Breast epithelium (tissue), 4 donors: ENCODE measurements at places on chromosomes 13 and 19. TPM values are rescaled to one million over a fixed set of nuclear protein-coding genes. Genes with fewer than 3 reads are reported as not detected.

DNA sequence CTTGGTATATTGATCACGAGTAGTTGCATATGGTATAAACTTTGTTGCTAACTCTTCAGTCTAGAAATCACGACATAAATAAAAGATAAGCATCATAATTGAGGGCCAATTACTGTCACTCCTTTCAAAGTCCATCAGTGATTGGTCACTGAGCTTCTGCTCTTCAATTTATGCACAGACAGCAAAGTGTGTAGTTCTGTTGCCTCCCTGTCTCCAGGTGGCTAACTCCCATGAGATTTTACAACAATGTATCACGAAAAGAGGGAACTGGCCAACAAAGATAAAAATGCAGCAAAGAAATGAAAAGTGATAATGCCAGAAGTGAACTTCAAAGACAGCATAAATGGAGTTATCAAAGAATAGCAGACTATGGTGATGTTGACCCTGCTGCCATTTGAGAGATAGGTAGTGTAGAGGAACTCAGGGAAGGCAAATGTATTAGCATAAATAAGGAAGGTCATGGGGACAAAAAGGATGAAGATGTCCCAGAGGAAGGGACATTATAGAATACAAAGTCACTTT is 12.7 kb upstream of the TNFSF14 start:
- DNase-seq, result no peak

- no peak for DNase-seq
Observed at GRCh38 chr13:99265821-99266426, 7.7 kb upstream of the GPR18 start.

- DNase-seq, result no peak
Observed at GRCh38 chr19:10286803-10287737, at the start of gene ICAM4. Gene ICAM4, plus strand, starts transcription at chr19:10286955. Its CDS starts 58 bp downstream, at chr19:10287013.

- no peak for DNase-seq
Observed at GRCh38 chr19:18915639-18916038, 3.5 kb downstream of the COPE start.

PRMT1 gene
- 154 TPM for total RNA-seq

KLK8 gene
- total RNA-seq, result 46.2 TPM

GADD45B gene
- total RNA-seq, result 172 TPM

CACNG7 gene
- total RNA-seq, result not detected
